ENCODE measurements at places on chromosomes 4 and X.

DNA sequence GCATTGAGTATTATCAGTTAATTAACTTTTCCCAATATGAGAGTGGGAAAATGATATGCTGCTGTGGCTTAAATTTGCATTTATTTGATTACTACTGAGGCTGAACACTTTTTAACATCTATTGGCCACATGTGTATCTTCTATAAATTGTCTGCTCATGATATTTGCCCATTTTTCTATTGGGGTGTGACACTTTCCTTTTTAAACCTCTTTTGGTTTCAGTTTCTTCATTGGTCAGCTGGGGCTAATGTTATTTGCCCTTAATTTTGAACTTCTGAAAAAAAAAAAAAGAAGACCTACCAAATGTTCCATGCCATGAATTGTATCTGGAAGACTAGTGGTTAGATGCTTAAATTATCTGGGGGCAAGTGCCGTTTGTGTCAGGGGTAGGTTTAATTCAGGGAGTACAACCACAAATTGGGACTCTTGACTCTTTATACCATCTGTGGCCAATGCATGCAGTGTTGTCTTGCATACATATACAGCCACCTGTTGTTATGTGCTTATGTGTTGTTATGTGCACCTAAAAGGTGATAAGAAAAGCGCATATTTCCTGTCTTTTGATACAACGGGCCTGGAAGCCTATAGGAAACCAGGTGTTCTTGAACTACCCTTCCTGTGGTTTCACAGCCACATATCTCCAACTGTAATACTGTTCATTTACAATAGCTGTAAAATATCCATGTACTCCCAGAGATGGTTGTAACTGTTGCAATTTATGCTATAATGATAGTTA lies 49.0 kb downstream of the SH2D1A start:
- no peak for DNase-seq

DNA sequence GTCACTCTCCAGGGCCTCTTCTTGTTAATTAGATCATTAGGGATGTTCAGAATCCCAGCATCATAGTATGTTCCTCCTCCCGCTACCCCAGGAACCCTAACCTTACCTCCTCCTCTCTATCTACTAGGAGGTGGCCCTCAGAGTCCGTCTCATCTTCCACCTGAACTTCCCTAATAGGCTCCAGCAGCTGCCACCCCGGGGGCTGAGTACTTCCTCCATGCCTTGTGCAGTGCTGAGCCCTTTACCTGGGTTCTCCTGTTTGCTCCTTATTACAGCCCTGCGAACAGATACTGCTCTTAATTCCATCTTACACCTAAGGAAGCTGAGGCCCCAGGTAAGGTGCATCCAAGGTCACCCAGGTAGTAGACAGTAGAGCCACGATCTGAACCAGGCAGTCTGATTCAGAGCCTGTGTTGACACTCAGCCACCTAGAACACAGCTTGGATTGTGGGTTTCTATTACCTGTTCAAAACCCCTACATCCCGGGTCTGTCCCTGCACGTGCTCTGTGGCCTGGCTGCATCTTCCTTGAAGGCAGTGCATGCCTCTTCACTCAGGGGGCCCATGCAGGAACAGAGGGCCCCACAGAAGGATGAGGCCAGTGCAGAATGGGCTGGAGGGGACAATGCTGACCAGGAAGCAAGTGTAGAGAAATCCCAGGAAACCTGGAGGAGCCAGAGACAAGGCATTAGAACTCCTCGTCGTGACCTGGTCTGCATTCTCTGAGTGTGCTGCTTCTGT lies 51.4 kb upstream of the MSANTD1 start:
- DNase-seq = no peak

DNA sequence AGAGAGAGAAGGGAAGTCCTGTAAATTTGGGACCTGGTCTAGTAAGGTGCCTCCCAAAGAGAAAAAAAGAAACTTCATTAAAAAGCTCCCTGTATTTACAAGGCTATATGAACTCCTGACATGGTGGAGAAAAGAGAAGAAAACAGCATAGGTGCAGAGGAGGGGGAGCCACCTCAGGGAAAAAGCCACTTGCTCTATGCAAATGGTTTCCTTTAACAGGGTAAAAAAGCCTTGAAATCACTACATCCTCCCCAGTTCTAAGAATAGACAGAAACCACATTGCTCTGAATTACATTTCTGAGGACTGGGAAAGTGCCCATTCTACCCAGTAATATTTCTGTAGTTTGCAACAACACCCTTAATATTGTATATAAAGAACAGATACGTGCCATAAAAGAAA lies 165.5 kb downstream of the KLF8 start:
- no peak for DNase-seq

- no peak for DNase-seq
These were observed 8.7 kb upstream of the HPGDS start for GRCh38 chr4:94351319-94351718.

Data from stimulated activated CD8-positive, alpha-beta memory T cell treated with anti-CD3 and anti-CD28 coated beads, Interleukin-7, amount 100 ng/mL, for 4 hours (primary cell).